ENCODE measurements at places on chromosomes 7 and 10.

DNA sequence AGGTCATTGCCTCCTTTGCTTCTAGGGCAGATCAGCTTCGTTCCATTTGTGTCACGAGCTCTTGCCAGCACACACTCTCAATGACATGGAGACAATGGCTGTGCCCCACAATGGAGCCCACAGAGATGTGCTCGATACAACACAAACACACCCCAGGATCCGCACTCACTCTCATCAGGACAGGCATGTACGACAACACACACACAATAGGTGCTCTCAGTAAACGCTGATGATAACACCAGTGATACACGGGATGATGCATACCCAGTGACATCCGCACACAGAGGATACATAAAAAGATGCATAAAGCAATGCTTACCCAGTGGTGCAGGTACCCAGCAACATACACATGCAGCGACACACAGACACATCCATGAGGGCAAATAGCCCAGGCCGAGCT lies 61.2 kb upstream of the LBX1 start:
- no peak for DNase-seq

GRCh38 chr10:21702633-21703111 lies 168.6 kb downstream of the MLLT10 start:
- peak; percentile 43 for DNase-seq

- DNase-seq: no peak
These were observed 148.9 kb downstream of the ZEB1 start for GRCh38 chr10:31467791-31468535.

- DNase-seq: no peak
These were observed 230.6 kb downstream of the BMPER start for GRCh38 chr7:34135924-34136323.

- no peak for DNase-seq
These were observed 56.8 kb downstream of the ZNF438 start for GRCh38 chr10:30974773-30975415.

GRCh38 chr7:46206476-46207060 lies 285.5 kb upstream of the IGFBP3 start:
- no peak for DNase-seq

DNA sequence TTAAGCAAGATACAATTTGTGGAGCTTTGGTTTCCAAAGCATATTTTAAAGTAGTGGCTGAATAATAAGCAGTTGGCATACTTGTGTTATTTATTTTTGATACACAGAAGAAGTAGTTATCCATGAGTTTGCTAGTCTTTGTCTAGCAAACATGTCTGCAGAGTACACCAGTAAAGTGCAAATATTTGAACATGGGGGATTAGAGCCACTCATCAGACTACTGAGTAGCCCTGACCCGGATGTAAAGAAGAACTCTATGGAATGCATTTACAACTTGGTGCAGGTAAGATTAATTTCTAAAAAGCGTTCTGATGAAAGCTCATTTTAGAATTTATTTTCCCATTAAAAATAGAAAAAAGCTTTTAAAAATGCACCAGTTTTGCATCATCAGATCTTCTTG lies 31.4 kb downstream of the ARMC3 start:
- no peak for DNase-seq

DNA sequence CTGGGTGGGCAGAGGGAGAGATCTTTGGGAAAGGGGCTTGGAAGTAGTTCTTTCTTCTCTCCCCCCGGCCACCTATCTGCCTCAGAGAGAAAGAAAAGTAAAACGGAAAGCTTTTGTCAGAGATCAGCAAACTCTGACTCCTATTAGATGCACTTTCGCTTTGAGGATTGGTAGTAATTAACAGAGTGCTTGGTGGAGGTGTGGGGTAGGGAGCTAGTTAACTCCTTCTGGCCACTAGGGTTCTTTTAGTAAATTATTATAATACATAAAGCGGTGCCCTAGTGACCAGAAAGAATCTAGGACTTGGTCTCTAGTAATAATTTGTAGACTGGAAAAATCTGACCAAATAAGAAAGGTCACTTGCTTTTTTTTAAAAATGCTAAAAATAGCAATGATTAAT lies 54.6 kb downstream of the CPVL start:
- DNase-seq: peak; percentile 63

GRCh38 chr7:129804111-129804889 lies 148.5 kb downstream of the UBE2H start:
- no peak for DNase-seq

GRCh38 chr7:4018601-4019316 lies 663.3 kb upstream of the FOXK1 start:
- no peak for DNase-seq

- no peak for DNase-seq
These were observed 19.6 kb downstream of the ABI1 start for GRCh38 chr10:26840938-26841732.

GRCh38 chr10:35371731-35372130 lies 35.4 kb downstream of the CCNY start:
- no peak for DNase-seq

- DNase-seq: no peak
These were observed 190.9 kb downstream of the BMPER start for GRCh38 chr7:34096198-34096651.

DNA sequence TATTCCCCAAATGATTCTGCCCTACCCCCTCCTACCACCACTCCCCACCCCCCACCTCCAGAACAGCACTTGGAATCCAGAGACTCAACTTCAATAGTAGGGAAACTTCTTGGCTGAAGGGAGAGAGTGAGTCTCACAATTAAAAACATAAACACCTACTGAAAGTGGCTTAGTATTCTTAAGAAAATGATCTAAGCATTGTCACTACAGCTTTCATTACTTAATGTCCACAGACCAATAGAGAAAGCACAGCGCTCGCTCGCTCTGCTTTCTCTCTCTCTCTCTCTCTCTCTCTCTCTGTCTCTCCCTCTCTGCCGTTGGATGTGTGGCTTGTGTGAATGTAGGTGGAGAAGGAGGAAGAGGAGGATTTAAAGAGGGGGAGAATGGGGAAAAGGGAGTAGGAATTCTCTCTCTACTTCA lies 1.5 kb upstream of the SEMA3A start:
- DNase-seq: no peak

- no peak for DNase-seq
These were observed 121.2 kb upstream of the FOXP2 start for GRCh38 chr7:114293289-114294012.

GRCh38 chr7:149166630-149167352 lies 19.5 kb downstream of the ZNF398 start:
- no peak for DNase-seq

- no peak for DNase-seq
These were observed 55.2 kb upstream of the RAPGEF5 start for GRCh38 chr7:22411977-22412693.

- no peak for DNase-seq
These were observed 204.9 kb downstream of the CCDC3 start for GRCh38 chr10:12796401-12797160.

DNA sequence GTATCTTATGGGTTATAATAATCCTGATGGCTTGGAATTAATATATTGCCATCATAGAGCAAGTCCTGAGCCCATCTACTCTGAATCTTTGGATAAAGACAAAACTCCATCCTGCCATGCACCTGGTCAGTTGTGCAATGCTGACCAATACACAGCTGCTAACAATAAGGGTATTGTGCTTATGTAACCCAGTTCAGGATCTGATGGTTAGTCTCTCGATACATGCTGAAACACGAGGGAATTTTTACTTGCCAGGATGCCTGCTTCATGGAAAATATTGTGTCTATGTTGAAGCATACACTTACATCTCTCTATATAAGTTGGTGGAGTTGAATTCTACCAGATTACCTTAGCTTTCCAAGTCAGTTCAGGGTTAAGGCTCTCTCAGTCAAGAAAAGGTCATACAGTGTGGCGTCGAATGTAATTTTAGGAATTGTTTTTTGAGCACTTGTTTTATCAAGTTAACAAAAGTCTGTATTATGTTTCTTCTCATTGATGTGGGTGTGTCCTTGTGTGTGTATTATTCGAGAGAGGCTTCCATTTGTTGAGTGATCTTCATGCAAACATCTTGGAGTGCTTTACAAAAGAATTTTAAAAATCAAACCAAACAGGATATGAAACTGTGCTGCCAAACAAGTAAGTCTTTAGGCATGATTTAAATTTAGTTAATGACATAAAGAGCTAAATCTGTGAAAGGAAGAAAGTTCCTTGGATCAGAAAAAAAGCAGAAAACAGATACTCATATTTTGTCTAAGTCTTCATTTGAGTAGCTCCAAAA lies 449.1 kb downstream of the SUGCT start:
- no peak for DNase-seq

DNA sequence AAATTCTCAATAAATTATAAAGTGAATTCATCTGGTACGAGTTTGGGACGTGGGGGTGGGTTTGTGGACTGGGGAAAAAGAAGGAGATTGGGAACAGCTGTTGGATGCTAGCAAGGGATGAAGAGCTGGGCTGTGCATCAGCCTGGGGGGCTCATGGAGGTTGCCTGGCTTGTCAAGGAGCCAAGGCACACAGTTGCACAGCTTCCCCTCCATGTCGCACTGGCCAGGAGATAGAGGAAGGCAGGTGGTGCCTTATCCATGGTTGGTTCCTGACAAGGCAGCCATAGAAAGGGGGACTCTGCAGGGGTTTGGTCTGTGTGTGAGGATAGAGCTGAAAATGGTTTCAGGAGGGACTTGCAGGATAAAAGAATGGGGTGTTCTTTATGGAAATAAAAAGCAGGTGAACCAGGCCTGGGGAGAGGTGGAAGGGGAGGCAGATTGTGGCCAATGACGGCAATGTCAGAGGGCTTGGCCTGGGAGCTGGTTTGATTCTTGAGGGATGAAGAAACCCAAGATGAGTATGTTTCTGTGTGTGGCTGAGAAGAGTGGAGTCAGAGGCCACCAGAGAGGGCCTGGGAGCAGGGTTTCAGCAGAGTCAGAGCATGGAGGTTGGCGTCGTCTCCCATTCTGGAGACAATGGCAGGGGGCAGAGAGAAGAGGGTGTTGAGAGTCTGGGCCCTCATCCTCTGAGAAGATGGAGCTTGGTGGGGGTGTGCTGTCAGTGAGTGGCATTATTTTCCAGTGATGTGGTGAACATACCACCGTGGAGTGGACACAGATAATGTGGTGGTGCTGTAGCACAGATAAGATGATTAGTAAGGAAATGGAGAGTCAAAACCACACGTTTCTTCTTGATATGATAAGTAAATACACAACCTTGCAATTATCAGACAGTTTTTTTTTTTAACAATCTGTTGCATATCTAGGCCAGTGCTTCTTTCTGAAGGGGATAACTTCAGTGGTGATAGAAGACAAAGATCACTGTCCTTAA lies 108.2 kb downstream of the PTPN20 start:
- DNase-seq: no peak

- no peak for DNase-seq
These were observed 61.5 kb downstream of the PDSS1 start for GRCh38 chr10:26759008-26759407.

DNA sequence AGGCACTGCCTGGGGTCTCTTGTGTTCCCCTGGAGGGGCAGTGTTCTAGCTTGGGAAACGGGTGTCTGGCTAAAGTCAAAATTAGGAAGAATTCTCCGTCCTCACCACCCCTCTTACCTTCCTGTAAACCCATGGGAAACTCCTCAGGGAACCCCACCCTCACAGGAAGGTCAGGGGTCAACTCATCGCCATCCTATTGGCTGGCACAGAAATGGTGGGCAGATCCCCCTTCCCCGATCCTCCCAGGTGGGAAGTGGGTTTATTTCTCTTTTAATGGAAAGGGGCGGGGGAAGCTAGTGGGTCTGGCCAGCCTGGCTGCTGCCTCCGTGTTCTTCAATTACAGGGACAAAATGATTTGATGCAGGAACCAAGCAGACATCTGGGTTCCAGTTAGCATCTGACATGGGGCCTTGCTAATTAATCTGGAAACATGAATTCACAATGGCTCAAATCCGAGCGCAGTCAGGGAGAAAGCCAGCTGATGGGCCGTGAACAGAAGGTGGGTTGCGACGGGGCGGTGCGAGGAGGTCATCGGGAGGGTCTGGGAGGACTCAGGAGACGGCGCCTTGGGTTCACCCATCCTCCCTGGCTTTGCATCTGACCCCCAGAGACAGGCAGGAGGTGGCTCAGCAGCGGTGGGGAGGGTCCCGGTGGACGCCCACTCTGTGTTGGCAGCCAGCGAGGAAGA lies 66.6 kb downstream of the SLIT1 start:
- no peak for DNase-seq

DNA sequence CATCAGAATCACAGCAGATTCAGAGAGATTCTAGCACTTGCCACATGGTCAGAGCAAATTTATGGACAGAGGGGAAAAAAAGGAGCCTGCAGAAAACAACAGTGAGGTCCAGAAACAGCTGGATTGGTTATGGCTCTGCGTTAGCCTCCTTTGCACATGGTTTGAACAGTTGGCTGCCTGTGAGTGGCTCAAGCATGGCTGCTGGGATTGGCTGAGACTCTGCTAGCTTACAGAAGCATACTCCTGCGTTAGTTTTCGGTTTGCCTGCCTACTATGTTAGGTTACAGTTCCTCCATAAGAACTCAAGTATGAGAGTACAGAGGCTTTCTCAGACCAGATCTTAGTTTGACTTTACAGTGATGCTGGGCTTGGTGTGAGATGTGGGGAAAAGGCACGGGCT lies 80.7 kb upstream of the WDR11 start:
- DNase-seq: no peak

- DNase-seq: no peak
These were observed 1.3 kb upstream of the UNC5B start for GRCh38 chr10:71211053-71211452.

- DNase-seq: no peak
These were observed 326.7 kb downstream of the PTEN start for GRCh38 chr10:88190123-88190522.

DNA sequence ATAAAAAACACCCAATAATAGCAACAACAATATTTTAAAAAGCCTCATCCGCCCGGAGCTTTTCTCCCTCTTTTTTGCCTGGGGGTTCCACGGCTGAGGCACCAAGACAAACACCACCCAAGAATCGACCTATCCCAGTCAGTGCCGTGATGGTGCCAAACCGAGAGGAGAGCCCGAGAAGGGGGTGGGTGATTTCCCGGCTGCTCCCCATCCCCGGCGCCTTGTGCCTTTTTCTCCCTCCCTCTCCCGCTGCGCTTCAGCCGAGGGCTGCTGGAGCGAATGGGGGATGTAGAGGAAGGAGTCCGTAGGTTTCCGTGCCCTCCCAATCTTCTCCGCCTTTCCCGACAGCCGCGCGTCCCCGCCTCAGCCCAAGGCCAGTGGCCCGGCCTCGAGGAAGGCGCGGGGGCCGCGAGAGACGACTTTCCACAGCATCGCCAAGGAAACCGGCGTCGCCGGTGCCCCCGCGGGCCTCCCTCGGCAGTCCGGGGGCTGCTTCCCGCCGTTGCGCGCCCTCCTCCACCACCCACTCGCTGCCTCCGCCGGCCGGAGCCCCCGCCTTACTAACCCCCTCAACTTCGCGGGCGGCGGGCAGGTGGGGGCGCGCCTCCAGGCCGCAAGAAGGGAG lies 1.3 kb downstream of the EGR2 start:
- no peak for DNase-seq

- DNase-seq: no peak
These were observed 19.9 kb upstream of the ATOH7 start for GRCh38 chr10:68251625-68252495.

GRCh38 chr7:108090791-108091460 lies 39.2 kb downstream of the LAMB4 start:
- DNase-seq: no peak

DNA sequence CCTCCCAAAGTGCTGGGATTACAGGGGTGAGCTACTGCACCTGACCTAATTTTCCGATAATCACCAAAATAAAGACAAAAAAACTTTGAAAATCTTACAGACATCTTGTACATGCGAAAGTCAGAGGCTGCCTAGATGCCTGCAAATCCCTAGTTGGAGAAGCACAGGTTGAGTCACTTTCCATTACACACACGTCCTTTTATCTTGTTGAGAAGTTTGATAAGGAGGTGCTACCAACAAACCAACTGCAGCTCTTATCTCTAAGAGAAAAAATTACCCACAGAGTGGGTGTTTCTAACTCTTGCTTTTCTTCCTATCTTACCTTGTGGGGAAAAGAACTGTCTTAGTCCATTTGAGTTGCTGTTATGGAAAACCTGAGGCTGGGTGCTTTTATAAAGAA lies 589.8 kb downstream of the GALNT17 start:
- no peak for DNase-seq

Data from activated CD4-positive, alpha-beta T cell treated with anti-CD3 and anti-CD28 coated beads, Interleukin-2, Interleukin-6, amounts not matched to agents 100 ng/mL and 50 ng/mL, durations not matched to agents 16 hours and 8 hours (primary cell).